ENCODE measurements at places on chromosomes 4 and X. TPM values are rescaled to one million over a fixed set of nuclear protein-coding genes. Genes with fewer than 3 reads are reported as not detected.

GRCh38 chr4:83112231-83112630, 2.3 kb downstream of the PLAC8 start:
- peak; percentile 44 for DNase-seq

Gene FRAS1
- not detected for total RNA-seq

Gene RRH
- total RNA-seq = not detected

Gene YTHDC1
- 69.3 TPM for total RNA-seq

GRCh38 chr4:181874602-181875001, 368.6 kb upstream of the TENM3 start:
- no peak for DNase-seq

DNA sequence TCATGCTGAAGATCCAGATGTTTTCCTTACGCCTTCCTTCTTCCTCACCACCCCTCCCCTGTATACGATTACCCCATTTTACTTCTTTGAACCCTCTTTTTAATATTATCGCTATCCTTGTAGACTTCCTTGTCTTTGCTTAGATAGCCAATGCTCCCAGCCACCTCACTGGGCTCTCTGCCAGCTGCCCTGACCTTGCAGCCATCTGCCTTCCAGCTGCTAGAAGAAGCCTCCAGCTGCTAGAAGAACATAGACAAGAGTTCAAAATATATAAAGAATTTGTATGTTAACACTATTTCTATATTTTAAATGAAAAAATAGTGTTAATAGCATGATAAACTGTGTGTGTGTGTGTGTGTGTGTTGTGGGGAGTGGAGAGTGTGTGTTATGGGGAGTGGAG, 374.7 kb downstream of the ANKRD50 start:
- DNase-seq = no peak

GRCh38 chrX:66408507-66408906, 230.4 kb downstream of the EDA2R start:
- peak; percentile 67 for DNase-seq

- DNase-seq = no peak
These were observed at the start of gene INPP4B for GRCh38 chr4:142846108-142846728. INPP4B (minus strand) TSS chr4:142846301.

Gene AMBN
- not detected for total RNA-seq

- DNase-seq = no peak
These were observed 28.8 kb downstream of the HHIP start for GRCh38 chr4:144674711-144675110.

GRCh38 chrX:11382930-11383329, 89.7 kb downstream of the AMELX start:
- no peak for DNase-seq

- DNase-seq = no peak
These were observed 15.8 kb upstream of the CLTRN start for GRCh38 chrX:15680401-15680800.

Gene USO1
- 20.2 TPM for total RNA-seq

GRCh38 chr4:14289708-14290107, 662.2 kb upstream of the BOD1L1 start:
- no peak for DNase-seq

DNA sequence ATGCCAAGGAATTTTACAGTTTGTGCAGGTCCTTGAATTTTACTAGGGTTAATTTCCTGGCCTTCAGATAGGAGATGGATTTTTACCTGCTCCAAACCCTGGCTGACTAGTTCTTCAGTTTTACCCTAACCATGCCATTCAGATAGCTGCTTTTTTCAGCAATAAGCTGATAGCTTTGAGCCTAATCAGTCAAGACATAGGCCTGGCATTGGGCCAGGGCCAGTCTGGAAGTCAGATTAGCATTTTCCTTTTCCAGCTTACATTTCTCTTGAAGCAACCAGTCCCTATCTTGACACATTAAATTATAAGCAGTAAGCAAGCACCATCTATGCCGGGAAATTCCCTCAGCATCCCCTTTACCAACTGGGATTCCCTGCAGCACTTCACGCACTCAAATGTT, 177.1 kb downstream of the ADGRA3 start:
- DNase-seq = no peak

Gene MTCP1
- 95.2 TPM for total RNA-seq

Gene ITM2A
- not detected for total RNA-seq

Gene SLC26A1
- not detected for total RNA-seq

- DNase-seq = no peak
These were observed 626.5 kb upstream of the CPEB2 start for GRCh38 chr4:14375816-14376215.

Gene TEC
- total RNA-seq = 0.45 TPM

DNA sequence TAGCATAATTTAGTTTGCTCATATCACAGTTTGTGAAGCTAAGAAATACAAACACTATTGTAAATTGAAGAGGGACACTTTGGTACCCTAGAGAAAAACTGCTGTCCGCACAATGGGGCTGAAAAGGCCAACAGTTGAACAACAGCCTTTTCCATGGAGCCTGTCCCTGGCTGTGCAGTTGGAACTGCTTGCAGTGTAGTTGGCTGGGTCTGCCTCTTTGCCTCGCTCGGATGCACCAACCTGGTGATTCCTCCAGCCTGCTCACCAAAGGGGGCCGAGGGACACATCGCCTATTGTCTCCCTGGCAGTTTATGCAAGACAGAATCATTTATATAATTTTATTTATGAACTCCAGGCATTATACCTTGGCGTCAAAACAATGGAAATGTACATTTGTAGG, 16.5 kb upstream of the GALNT7 start:
- no peak for DNase-seq

DNA sequence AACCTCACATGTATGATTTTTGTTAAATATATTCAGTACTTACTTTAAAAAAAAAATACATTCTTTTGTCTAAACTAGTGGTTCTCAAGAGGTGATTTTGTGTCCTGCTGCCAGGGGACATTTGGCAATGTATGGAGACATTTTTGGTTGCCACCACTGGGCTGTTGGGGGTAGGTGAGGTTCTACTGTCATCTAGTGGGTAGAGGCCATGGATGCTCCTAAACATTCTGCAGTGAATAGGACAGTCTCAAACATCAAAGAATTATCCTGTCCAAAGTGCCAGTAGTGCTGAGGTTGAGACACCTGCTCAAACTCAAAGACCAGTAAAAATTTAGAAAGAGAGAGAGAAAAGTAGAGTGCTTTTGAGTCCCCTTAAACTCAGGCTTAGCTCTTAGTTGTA, 32.9 kb upstream of the PGM2 start:
- peak; percentile 58 for DNase-seq

GRCh38 chr4:182201871-182202270, 41.3 kb upstream of the TENM3 start:
- DNase-seq = no peak

DNA sequence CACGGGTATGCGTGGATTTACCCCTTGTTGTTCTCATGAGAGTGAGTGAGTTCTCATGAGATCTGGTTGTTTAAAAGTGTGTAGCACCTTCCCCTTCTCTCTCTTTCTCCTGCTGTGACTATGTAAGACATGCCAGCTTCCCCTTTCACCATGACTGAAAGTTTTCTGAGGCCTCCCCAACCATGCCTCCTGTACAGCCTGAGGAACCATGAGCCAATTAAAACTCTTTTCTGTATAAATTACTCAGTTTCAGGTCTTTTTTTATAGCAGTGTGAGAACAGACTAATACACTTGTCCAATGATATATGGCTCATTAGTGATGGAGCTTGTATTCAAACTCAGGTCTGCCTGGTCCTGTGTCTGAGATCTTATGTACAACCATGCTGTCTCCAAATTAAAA, 28.5 kb upstream of the RTL3 start:
- DNase-seq = no peak

DNA sequence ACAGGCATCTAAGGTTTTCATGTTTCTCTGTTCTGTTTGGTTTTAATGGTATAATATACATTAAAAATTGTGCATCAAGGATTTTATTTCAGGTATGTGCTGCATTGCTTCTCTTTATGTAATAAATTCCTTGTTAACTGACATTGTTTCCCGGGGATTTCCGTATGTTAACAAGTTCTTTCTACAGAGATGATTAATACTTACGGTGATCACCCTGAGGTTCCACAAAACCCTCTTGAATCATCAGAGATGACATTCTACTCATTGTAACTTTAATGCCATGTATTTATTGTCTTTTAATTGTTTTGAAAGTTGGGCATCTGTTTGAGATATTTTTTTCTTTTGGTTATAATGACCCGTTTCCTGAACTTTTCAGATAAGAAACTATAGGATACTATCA, 37.5 kb downstream of the ARHGAP10 start:
- no peak for DNase-seq

Gene DDX53
- total RNA-seq = not detected

- no peak for DNase-seq
These were observed 1242.8 kb upstream of the DIAPH2 start for GRCh38 chrX:95441836-95442235.

DNA sequence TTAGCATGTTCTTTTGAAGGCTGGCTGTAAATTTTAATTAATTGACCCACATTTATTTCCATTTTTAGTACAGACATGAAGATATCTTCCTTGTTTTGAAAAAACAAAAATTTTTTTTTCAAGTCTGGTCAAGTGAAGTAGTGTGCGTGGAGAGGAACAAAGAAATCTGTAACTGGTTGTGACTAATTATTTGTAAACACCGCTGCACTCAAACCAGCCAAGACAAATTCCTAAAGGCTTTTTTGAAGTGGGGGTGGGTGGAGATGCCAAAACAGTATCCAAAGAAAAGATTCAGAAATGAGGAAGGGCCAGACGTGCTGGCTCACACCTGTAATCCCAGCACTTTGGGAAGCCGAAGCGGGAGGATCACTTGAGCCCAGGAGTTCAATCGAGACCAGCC, 88.3 kb downstream of the SHROOM2 start:
- no peak for DNase-seq

Gene CCDC149
- total RNA-seq = 0.87 TPM

Gene GPR78
- total RNA-seq = not detected

Gene FRMPD4
- total RNA-seq = not detected

Gene ADH7
- total RNA-seq = not detected

DNA sequence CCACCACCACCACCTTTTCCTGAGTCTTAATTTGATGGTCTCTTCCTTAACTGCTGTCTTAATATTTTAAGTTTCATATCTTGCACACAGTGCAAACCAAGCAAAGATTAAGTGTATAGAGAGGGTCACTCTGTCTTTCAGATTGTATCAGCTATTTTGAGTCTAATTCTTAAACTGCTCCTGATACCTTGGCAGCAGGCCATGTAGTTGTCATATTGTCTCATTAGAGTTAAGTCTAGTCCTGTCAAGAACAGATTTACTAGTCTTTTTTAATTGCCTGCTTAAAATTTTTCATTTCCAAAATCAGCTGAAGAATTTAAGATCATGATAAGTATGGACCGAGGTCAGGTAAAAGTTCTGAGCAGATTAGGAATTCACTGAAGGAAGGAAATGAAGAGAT, 51.5 kb downstream of the FHIP1A start:
- no peak for DNase-seq

- DNase-seq = no peak
These were observed at the start of gene ADGRG2 for GRCh38 chrX:19121898-19122640. ADGRG2 (minus strand) TSS chrX:19122468; CDS start chrX:19068834, 53,634 bp downstream.

Gene GPR143
- not detected for total RNA-seq

Gene SUPT20HL1
- not detected for total RNA-seq

Gene HTN3
- total RNA-seq = not detected

DNA sequence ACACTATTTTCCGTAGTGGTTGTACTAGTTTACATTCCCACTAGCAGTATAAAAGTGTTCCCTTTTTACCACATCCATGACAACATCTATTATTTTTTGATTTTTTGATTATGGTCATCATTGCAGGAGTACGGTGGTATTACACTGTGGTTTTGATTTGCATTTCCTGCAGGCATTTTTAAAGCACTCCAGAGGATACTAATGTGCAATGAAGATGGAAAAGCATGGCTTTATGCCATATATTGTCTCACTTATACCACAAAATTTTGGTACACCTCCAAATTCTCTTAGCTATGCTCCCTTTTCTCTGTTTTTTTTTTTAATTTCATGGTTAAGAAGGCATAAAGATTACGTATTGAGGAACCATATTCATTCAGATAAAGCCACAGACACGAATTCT, 35.1 kb upstream of the NPY2R start:
- DNase-seq = no peak

DNA sequence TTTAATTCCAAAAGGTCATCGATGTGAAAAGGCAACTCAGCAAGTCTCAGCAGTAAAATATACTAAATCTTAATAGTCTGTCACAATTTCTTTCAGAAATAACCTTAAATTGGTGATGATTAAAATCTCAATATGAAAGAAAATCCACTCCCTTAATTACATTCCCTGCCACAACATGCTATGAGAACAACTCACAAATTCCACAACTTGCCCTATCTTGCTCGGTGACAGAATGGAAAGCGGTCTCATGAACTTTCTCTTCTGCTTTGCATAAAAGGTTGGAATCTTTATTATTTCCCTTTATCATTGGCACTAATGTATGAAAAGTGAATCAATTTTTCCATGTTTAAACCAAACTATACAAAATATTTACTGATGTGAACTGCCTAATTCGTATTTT, 380.8 kb downstream of the TMA16 start:
- no peak for DNase-seq

- DNase-seq = no peak
These were observed 6.6 kb downstream of the ANKRD17 start for GRCh38 chr4:73252001-73252400.

- no peak for DNase-seq
These were observed 161.1 kb downstream of the TRIML1 start for GRCh38 chr4:188300385-188300784.

Gene IDUA
- 20.8 TPM for total RNA-seq

DNA sequence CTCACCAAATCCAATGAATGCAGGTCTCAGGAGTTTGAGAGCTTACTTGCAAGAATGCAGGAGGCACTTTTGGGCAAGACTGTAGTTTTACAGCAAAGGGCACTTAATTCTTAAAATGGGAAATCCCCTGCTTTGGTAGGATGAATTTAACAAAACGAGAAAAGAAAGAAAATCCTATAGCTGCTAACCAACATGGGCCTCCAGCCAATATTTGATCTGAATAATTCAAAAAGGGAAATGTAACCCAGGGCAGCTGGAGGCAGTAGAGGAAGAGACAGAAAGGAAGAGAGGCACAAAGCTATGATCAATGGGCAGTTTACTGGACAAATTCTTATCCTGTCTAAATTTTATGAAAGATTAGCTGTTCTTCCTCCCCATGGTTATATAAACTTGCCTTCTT, 142.3 kb downstream of the SH3KBP1 start:
- DNase-seq = no peak

- no peak for DNase-seq
These were observed 91.3 kb downstream of the NHSL2 start for GRCh38 chrX:72001906-72002305.

Gene BEX5
- total RNA-seq = 10.2 TPM

DNA sequence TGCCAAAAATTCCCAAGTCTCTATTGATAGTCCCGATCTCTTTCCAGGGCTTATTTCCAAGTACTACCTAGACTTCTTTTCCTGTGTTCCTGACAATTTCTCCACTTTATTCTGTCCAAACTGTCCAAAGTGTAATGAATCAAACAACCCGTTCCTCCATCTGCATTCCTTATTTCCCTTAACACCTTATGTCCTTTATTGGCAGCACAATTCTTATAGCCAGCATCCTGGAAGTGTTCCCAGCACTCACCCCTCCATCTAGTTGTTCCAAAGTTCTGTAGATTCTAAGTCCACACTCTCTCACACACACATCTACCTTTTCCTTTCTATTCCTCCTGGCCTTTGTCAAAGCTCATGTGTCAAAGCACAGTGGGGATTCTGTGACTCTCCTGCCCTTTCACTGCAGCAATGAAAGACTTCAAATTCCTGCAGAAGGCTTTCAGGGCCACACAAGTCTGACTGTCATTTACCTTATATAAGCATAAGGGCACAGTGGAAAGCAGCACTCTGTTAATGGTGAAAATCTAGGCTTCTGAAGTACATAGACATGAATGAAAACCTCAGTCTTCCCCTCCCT, 22.1 kb downstream of the LIMCH1 start:
- DNase-seq = no peak

- no peak for DNase-seq
These were observed at the start of gene CCDC160 for GRCh38 chrX:134236626-134237614. CCDC160 (plus strand) TSS chrX:134237182; CDS start chrX:134244801, 7,619 bp downstream.

Data from Karpas-422 (cell line).